Stimulated activated CD8-positive, alpha-beta memory T cell treated with anti-CD3 and anti-CD28 coated beads, Interleukin-15, amount 100 ng/mL, for 1 hour (primary cell): ENCODE measurements at places on chromosomes 2 and 18.

DNA sequence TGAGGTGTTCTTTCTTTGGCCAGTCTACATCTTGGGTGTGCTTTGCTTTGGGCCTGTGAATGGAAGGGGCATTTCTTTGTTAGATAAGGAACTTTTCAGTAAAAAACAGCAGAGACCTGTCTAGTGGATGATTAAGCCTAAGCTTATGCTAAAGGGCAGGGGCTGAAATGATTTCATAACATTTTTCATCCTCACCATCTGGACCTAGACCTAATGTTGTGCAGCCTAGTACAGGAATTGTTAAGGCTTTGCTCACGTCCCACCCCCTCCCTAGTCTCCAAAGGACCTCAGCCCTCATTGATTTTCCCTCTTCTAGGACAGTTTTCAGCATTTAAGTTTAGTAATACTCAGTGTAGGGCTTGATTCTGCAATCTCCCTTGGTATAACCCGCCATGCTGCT, 111.8 kb downstream of the PRKCE start:
- DNase-seq = no peak

DNA sequence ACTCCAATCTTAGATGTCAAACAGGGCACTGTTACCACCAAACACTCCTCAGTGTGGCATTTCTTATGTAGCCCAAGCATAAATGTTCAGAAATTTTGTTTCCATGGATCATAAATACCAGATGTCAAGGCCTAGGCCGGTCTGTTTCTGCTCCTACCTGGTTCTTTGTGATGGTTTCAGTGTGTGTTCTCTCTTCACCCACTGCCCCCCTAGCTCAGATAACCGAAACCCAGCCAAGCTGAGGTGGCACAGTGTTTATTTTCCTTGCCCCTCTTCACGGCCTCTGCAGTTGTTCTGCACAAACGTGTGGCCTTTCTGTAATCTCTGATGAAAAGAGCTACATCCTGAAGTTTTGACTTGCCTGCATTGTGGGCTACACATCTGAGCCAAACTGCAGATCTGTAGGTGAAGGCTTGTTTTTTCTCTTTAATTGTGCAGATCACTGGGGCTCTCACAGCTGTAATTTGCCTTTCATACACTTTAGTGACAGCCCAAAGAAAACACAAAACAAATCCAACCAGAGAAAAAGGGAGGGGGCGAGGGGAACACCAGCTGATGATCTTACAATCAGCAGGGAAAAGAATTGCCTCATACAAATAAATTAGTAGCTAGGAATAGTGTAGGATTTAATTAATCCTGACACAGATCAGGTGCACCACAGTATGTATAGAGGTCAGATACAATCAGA, 99.1 kb downstream of the NRP2 start:
- DNase-seq = no peak

- no peak for DNase-seq
Measured at GRCh38 chr2:48912110-48912509, 156.6 kb upstream of the LHCGR start.

- DNase-seq = peak; percentile 11
Measured at GRCh38 chr2:231926180-231926741, at the start of gene NPPC. TSS of gene NPPC (minus strand) at chr2:231926396. CDS start at chr2:231926249, 147 bp downstream.

DNA sequence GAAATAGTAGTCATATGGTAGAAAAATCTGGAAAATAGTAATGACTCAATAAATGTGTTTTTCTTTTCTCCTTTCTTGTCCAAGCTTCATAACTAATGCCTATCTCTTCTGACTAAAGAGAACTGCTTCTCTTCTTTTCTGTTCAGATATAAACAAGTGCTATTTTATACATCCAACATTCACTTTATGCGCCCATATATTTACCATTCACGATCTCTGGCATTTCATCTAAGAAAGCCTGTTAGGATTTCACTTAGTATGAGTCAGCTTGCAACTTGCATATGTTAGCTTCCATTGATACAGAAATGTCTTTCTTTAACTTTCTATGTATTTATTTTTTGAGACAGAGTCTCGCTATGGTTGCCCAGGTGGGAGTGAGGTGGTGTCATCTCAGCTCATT, 224.9 kb downstream of the VAPA start:
- DNase-seq = no peak

DNA sequence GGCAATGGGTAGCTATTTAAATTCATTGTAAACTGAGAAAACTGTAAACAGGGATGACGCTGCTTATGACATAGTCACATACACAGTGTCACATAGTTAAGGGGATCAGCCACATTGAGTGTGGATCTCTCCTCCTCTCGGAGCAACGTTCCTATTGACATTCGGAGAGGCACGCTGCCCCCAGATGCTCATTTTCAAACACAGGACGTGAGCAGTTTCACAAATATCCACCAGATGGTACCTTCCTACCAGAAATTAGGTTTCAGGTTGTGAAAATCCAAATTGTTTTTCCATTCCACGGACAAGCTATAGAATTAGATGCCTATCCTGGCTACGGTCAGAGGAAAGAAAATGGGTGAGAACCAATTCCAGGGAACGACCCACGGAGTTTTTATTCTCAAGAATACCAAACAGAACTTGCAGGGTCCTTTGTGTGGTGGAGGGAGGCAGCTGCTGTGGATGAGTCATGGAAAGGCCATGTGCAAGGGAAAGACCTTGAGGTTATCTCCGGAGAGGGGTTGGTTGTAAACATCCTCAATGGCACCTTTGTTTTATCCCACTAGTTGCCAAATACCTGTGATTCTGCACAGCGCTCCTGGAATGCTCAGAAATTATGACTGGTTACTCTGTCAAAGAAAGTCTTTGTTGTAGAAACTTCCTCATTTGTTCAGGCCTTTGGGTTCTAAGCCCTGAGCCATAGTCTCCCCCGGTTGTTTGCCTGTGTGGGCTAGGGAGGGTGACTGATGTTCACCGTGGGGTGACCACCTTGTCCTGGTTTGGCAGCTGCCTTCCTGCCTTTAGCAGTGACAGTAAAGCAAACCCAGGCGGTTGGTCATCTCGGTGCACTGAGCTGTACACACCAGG, 88.0 kb downstream of the ACTR3 start:
- no peak for DNase-seq

DNA sequence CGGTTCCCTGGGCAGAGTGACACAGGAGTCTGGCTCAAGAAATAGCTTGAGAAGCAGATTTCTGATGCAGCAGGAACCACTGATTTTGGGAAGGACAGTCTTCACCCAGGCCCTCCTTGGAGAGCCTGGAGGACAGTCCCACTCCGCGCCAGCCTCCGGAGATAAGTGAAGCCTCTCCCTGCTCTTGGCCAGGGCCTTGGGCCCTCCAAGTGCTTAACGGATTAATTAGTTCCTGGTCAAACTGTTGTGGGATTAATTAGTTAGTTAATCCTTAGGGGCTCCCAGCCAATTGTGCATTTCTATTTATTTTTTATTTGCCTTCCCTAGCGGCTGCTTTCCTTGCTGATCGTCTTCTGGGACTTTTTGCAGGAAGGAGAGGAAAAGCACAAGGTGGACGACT, 19.6 kb downstream of the CPLX4 start:
- no peak for DNase-seq
